CD14-positive monocyte (primary cell): ENCODE measurements at places on chromosomes 6 and 20. TPM values are rescaled to one million over a fixed set of nuclear protein-coding genes. Genes with fewer than 3 reads are reported as not detected.
A peak's percentile ranks its signal among the peaks of the same experiment; 100 is the strongest.

GRCh38 chr6:139981768-139982181, 607.3 kb upstream of the CITED2 start:
- no peaks in the 10 kb centered on the region for H3K27me3 ChIP-seq
- peak; percentile 7 for DNase-seq
- H3K36me3 ChIP-seq, result no peaks in the 10 kb centered on the region

RWDD1 gene
- polyA plus RNA-seq, result 11.8 and 12.3 TPM in 2 replicates

DNA sequence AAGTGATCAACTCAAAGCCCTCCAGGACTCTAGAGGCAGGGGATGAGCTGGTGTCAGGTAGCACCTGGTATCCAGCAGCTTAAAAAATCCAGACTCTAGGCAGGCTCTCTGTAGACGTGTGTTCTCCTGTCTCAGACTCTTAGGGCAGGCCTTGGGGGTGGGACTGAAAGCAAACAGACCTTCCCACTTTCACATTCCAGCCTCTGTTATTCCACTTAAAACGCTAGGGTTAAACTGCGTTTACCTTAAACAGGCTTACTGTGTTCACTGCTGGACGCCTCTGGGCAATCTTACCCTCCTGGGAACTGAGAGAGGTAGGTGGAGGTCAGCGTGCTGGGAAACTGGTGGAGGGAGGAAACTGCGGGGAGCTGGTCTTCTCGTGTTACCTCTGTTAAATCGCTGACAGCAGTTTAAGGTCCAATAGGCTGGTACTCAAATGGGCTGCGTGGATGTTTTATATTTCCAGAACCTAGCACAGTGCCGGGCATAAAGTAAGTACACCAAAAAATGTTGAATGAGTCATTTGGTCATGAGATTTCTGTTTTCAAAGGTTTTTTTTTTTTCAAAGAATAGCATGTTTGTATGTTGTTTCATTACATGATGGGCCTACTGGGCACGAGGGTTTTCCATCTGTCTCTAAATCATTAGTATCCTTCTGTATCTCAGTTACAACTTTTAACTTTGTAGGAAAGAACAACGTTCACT, at the start of gene GCNT2:
Gene GCNT2 (plus strand): TSS at position 248 of the 705 bp plus-strand sequence. CDS start 7,561 bp downstream, outside the sequence.
- H3K36me3 ChIP-seq, result no peaks in the 10 kb centered on the region
- peak within 1 kb of the TSS; percentile 32 for H3K4me3 ChIP-seq
- peaks cover 69% of the 10 kb centered on the region for H3K4me1 ChIP-seq
- H3K27ac ChIP-seq, result peak within 1 kb of the TSS; percentile 81
- H3K27me3 ChIP-seq, result no peaks in the 10 kb centered on the region

- no peaks in the 10 kb centered on the region for H3K27me3 ChIP-seq
- H3K4me3 ChIP-seq, result no peak overlapping the region
- H3K27ac ChIP-seq, result peak overlapping the region; percentile 79
- H3K36me3 ChIP-seq, result no peaks in the 10 kb centered on the region
- peaks cover 42% of the 10 kb centered on the region for H3K4me1 ChIP-seq
Observed at GRCh38 chr20:60078351-60079250, 120.4 kb downstream of the CDH26 start.

GRCh38 chr20:63226042-63226943, 9.4 kb upstream of the BIRC7 start:
- H3K36me3 ChIP-seq, result no peaks in the 10 kb centered on the region
- no peaks in the 10 kb centered on the region for H3K4me1 ChIP-seq
- no peak overlapping the region for H3K27ac ChIP-seq
- no peak overlapping the region for H3K4me3 ChIP-seq
- DNase-seq, result no peak
- H3K27me3 ChIP-seq, result peaks cover 24% of the 10 kb centered on the region

DNA sequence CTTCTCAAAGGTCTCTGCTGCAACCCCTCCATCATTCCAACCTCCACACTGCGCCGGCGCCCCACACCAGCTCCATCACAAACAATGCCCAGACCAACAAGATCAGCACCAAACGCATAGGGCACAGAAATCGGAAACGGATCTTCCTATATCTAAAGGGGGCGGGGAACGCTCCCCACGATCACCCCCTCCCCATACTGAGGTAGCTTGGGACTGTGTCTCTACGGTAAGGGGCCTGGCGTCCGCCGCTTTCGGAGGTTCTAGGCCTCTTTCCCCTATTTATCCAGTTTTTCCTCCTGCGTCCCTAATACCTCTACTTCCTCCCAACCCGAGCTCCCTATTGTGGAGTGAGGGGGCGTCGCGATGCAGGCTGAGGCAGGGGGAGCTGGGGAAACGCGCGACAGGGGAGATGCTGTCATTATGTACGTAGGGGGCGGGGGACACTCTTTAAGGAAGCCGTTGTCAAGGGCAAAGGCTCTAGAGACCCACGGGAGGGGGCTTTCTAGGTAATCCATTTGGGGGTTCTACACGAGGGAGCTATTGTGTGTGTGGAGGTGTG, 909 bp downstream of the DNAAF9 start:
- H3K27ac ChIP-seq, result peak overlapping the region; percentile 92
- no peaks in the 10 kb centered on the region for H3K36me3 ChIP-seq

TRIM15 gene
- polyA plus RNA-seq, result not detected

HTR1B gene
- polyA plus RNA-seq, result not detected

DNA sequence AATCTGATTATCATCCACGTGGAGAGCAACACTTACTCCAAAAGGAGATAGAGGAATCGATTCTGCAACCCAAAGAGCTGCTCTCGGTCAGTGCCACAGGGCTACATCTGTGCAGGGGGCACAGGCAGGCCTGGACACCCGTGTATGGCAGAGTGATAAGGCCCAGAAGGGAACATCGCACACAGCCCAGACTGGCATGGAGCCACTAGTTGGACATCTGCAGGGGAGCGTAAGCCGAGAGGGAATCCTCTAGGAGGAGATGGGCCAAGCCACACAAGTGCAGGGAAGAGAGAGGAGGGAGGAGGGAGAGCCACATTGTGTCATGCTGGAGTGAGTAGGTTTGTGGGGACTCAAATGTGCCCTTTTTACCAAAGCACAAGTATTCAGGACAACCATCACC, 50.4 kb upstream of the ENTPD6 start:
- no peak overlapping the region for H3K27ac ChIP-seq
- H3K4me1 ChIP-seq, result peaks cover 8% of the 10 kb centered on the region
- no peaks in the 10 kb centered on the region for H3K36me3 ChIP-seq
- peaks cover 3% of the 10 kb centered on the region for H3K27me3 ChIP-seq
- H3K4me3 ChIP-seq, result no peak overlapping the region
- DNase-seq, result no peak

GGT7 gene
- polyA plus RNA-seq, result 2.4 TPM

CYP39A1 gene
- not detected for polyA plus RNA-seq

DNA sequence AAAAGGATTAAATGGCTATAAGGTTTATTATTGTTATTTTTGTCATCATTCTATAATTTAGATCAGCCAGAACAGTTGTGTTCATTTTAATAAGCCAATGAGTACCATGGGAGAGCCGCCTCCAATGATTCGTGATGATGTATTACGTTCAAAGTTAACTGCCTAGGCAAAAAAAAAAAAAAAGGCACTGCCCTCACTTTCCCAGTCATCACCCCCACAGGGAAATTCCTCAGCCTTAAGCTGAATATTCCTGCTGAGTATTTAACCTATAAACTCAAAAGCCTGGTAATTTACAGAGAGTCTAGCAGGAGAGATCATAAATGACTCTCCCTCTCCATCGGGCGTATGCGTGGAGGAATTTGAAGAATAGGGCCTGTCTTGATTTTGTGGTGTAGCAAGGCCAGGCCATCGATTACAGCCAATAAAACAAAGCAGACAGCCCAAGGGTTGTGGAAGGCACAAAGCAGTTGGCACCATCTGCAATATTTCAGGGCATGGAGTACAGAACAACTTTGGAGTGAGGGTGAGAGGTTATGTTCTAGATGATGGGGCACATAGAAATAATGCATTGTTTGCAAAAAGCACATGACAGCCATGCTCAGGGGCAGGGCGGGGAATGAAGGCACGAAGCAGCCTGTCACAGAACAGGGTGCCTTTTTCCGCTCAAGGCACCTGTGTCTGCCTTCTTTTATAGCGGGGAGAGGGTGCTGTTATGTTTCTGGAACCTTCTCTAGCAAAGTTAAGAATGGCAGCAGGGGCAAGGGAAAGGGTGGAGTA, 138.2 kb upstream of the DTNBP1 start:
- H3K27ac ChIP-seq, result no peak overlapping the region
- no peak overlapping the region for H3K4me3 ChIP-seq
- no peaks in the 10 kb centered on the region for H3K36me3 ChIP-seq
- DNase-seq, result no peak

- DNase-seq, result no peak
- no peaks in the 10 kb centered on the region for H3K36me3 ChIP-seq
- no peak overlapping the region for H3K27ac ChIP-seq
- no peak overlapping the region for H3K4me3 ChIP-seq
- H3K27me3 ChIP-seq, result no peaks in the 10 kb centered on the region
- no peaks in the 10 kb centered on the region for H3K4me1 ChIP-seq
Observed at GRCh38 chr6:84796343-84796742, 31.9 kb upstream of the TBX18 start.

DNA sequence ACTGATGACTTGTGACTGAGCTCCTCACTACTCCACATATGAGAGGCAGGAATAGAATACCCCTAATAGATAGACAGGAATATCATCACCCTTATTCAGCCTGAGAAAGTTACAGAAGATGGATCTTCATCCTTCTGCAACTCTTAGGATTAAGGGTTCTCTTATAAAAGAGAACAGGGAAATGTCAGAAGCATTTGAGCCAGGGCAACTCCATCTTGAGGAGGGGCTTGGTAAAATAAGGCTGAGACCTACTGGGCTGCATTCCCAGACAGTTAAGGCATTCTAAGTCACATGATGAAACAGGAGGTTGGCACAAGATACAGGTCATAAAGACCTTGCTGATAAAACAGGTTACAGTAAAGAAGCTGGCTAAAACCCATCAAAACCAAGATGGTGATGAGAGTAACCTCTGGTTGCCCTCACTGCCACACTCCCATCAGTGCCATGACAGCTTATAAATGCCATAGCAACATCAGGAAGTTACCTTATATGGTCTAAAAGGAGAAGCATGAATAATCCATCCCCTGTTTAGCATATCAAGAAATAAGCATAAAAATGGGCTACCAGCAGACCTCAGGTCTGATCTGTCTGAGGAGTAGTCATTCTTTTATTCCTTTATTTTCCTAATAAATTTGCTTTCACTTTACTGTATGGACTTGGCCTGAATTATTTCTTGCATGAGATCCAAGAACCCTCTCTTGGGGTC, 97.9 kb downstream of the PLG start:
- no peak for DNase-seq
- H3K27ac ChIP-seq, result no peak overlapping the region
- no peaks in the 10 kb centered on the region for H3K36me3 ChIP-seq
- no peaks in the 10 kb centered on the region for H3K27me3 ChIP-seq
- H3K4me1 ChIP-seq, result no peaks in the 10 kb centered on the region

WFDC2 gene
- polyA plus RNA-seq, result not detected in 2 replicates

PSMB9 gene
- 350 TPM for polyA plus RNA-seq

DNA sequence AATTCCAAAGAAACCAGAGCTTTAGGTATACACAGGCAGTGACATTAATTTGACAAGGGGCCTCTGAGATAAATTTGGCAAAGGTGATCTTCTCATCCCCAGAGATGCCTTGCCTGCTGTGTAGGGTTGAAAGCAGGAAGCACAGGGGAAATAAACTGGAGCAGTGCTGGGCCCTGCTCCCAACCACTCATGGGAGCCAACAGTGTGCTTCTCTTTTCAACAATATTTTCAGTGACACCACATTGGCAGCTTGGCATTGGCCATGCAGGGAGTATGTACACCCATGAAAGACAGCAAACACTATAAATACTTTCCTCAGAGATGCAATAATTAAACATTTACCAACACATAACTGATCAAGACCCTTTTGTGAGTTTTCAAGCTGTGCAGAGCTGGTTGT, 90.7 kb upstream of the F13A1 start:
- DNase-seq, result no peak
- H3K27me3 ChIP-seq, result no peaks in the 10 kb centered on the region
- no peaks in the 10 kb centered on the region for H3K36me3 ChIP-seq

GRCh38 chr6:16939839-16940238, 162.0 kb upstream of the STMND1 start:
- H3K4me3 ChIP-seq, result no peak overlapping the region
- H3K4me1 ChIP-seq, result no peaks in the 10 kb centered on the region
- no peak for DNase-seq
- H3K36me3 ChIP-seq, result no peaks in the 10 kb centered on the region

- H3K36me3 ChIP-seq, result peaks cover 40% of the 10 kb centered on the region
- DNase-seq, result no peak
- H3K4me1 ChIP-seq, result peaks cover 13% of the 10 kb centered on the region
- H3K27ac ChIP-seq, result no peak overlapping the region
Observed at GRCh38 chr6:42341771-42342553, 109.8 kb downstream of the TRERF1 start.

TTLL9 gene
- not detected for polyA plus RNA-seq

DNA sequence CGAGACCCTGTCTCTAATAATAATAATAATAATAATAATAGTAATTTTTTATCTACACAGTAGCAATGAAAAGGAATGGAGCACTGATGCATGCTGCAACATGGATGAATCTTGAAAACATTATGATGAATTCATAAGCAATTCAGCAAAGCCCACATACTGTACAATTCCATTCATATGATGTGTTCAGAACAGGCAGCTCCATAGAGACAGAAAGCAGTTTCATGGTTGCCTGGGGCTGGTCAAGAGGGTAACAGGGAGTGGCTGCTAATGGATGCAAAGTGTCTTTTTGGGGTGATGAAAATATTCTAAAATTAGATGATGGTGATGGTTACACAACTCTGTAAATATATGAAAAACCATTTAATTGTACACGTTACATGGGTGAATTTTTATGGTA, 43.6 kb downstream of the SLC24A3 start:
- DNase-seq, result no peak
- no peaks in the 10 kb centered on the region for H3K36me3 ChIP-seq
- no peak overlapping the region for H3K27ac ChIP-seq
- no peak overlapping the region for H3K4me3 ChIP-seq

DNA sequence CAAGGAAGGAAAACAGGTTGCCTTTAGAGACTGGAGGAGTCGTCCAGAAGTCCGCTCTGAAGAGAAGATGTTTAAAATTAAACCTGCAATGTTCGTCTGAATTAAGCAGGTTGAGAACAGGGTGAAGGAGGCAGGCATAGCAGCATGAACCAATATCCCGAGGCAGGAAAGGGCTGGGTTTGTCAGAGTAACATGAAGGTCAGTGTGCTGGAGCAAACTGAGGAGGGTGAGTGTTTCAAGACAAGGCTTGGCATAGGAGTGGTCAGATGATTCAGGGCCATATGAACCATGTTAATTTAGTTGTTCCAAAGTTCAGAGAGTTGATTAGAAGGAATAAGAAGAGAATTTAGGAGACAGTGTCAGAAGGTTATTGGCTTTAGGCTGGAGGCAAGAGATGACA, 93.3 kb downstream of the UTRN start:
- DNase-seq, result no peak
- no peaks in the 10 kb centered on the region for H3K27me3 ChIP-seq
- H3K36me3 ChIP-seq, result no peaks in the 10 kb centered on the region
- no peaks in the 10 kb centered on the region for H3K4me1 ChIP-seq
- peak overlapping the region; percentile 21 for H3K27ac ChIP-seq
- no peak overlapping the region for H3K4me3 ChIP-seq
